ENCODE measurements at places on chromosomes 1 and 21. TPM values are rescaled to one million over a fixed set of nuclear protein-coding genes. Genes with fewer than 3 reads are reported as not detected.

TACSTD2 gene
- not detected for total RNA-seq

C1orf21 gene
- 3.4 TPM for total RNA-seq

TRABD2B gene
- under 0.01 TPM for total RNA-seq

KRTAP13-2 gene
- not detected for total RNA-seq

KRTAP21-2 gene
- not detected for total RNA-seq

OR6N2 gene
- total RNA-seq = not detected

OR2L5 gene
- not detected for total RNA-seq

UBE2U gene
- not detected for total RNA-seq

KRTAP10-3 gene
- total RNA-seq = not detected

ATP1A4 gene
- not detected for total RNA-seq

Measured in cardiac atrium fibroblast (primary cell).